ENCODE measurements at places on chromosomes 16 and 17.
A peak's percentile ranks its signal among the peaks of the same experiment; 100 is the strongest.

DNA sequence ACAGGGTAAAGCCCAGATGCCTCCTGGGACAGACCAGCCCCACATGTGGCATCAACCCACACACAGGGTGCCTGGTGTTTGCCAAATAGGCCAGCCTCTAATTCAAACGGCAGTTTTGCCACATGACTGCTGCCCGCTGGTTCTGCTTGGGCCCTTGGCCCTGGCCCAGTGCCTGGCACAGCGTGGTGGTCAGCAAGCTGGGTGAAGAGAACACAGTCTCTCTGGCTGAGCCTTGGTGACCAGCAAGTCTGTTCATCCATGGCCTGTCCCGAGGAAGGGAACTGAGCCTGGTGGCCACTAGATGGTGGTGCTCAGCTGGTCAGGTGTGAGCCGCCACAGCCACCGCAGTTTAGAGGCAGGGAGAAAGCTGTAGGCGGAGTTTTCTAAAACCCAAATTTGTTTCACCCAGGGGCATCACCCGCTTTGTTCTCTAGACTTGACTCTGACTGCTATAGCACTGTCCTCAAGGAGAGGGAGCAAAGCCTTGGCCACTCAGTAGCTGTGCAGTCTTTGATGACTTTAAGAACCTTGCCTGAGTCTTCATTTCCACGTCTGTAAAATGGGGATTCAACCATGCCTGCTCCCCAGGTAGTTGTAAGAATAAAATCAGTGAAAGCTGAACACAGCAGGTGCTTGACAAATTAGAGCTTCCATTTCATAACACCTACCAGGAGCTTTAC lies 4.7 kb upstream of the GFAP start:
- peak; percentile 61 for DNase-seq

DNA sequence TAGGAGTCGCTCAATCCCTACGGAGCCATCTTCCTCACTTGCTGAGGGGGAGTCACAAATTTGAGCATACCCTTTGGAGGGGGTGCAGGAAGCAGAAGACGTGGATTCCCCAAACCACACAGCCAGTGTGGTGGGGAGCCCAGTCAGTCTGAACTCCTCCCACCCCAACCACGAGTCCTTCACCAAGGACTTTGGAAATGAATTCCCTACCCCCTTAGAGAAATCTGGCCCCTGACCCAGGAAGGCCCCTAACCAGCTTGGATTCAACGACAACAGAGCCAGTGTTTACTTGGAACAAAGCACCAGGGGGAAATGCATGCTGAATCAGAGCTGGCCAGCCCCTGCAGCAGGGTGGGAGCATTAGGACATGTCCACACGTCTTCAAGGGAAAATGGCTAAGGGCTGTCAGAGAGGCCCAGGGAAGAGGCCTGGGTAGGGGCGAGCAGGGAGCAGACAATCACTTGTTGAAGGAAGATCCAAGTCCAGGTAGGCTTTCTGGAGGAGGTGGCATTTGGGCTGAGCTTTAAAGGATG lies 5.5 kb upstream of the TMEM92 start:
- no peak for DNase-seq

- peak; percentile 18 for DNase-seq
Measured at GRCh38 chr16:4261557-4262172, 11.2 kb downstream of the TFAP4 start.

DNA sequence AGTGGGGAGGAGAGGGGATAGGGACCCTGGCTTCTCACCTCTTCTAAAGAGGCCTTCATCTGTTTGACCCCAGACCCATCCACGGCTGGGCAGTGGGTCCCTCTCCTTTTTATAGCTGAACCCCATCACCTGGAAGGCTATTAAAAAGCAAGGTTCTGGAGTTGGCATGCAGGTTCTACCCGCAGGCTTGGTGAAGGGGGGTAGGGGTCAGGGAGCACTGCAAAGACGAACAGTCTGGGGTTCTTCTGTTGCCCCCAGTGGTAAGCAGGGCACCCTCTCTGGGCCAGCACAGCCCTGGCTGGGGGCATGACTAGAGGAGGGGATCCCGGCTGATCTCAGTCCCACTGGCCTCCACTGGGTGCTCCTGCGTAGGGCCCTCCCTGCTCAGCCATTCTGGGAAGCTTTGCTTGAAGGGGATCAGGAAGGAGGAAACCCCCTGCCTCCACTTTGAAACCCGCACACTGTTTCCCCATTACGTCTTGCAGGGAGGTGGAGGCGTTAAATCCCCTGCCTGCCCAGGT lies 13.6 kb downstream of the CMIP start:
- DNase-seq = no peak

- no peak for DNase-seq
Measured at GRCh38 chr17:41287050-41287449, 11.6 kb downstream of the KRTAP9-7 start.

- DNase-seq = no peak
Measured at GRCh38 chr16:21161211-21161610, 2.7 kb downstream of the LDAF1 start.

DNA sequence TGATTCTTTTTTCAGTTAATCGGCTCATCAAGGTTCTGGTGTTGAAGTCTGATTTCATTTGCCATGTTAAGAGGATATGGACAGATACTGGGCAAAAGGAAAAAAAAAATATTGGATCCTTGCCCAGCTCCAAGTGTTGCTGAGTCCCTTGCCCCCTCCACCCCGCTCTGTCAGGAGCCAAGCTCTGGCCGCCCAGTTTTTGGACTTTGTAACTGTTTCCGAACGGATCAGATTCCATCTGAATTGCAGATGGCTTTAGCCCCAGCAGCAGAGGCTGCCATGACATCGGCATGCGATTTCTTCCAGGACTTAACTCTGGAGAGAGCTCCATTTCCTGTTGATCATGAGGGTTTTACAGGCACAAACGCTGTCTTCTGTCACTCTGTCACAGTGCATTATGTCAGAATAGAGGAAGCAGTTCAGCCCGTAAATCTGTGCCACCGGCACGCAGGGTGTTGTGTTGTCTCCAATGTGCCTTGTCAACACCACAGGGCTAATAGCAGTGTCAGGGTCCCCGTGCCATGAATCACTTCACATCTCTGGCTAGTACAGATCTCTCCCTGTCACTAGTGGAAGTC lies 615.6 kb downstream of the MAF start:
- DNase-seq = no peak

DNA sequence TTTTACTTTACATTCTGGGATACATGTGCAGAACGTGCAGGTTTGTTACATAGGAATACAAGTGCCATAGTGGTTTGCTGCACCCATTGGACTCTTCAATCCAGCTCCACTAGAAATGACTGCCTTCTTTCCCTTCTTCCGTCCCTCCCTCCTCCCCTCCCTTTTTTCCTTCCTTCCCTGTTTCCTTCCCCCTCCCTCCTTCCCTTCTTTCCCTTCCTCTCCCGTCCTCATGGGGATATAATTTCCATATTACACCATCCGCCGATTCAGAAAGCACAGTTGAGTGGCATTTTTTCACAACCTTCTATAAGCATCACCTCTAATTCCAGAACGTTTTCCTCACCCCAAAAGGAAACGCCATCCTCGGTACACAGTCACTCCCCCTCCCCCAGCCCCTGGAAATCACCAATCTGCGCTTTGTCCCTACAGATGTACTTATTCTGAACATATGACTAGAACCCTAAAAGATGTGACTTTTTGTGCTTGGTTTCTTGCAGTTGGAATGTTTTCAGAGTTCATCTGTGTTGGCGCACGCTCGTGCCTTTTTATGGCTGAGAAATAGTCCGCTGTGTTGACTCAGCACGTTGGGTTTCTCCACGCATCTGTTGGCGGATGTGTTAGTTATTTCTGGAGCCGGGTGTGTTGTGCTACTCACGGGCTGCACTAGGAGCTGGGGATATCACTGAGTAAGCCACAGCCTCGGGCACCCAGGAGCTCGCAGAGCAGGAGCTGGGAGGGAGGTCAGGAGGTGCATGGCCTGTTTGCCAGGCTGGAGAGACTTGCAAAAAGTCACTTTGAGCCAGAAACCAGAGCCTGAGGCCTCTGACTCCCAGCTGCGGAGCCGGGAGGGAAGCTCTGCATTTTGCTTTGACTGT lies 336.4 kb downstream of the SEC14L1 start:
- DNase-seq = no peak

GRCh38 chr17:74128456-74129211 lies 74.8 kb upstream of the RPL38 start:
- no peak for DNase-seq

GRCh38 chr16:27994686-27995085 lies 68.8 kb downstream of the GSG1L start:
- no peak for DNase-seq

- DNase-seq = no peak
Measured at GRCh38 chr17:50569592-50569991, 9.1 kb downstream of the CACNA1G start.

DNA sequence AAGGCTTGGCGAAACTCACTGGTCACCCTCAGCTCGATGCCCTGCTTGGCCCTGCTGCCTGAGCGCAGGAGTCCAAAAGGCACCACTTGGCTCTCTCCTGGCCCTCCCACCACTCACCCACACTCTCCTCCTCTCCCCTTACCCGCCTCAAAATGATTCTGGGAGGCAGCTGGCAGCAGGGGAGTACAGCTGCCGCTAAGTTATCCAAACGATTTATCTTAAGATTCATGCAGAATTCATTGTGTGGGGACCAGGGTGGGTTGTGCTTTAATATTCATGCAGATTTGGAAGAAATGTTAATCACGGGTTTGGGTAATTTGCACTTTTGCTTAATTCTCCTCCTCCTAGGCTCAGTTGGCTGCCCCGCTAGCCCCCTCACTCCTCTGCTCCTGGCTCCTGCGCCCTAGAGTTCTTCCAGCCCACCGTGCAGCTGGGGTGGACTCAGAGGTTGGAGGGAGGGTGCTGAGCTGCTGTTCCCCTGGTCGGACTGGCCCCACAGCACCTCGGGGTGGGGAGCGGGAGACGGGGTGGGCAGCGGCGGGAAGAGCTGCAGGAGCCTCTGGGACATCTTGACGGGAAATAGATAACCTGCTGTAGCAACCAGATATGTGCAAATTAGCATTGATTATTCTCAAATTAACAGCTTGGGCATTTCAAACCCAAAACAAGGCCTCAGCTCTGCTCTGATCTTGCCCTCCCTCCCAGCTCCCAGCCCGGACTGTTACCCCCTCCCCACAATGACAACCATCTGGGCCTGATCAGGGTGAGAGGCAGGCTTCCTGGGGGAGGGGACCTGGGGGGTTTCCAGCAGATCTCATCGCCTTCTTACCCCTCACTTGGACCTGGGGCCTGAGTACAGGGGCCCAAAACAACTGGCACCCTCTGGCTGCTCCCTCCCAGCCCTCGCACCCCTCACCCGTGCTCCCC lies 122.6 kb upstream of the RPL38 start:
- DNase-seq = no peak

GRCh38 chr17:79916991-79917901 lies 78.0 kb upstream of the CBX4 start:
- no peak for DNase-seq

- no peak for DNase-seq
Measured at GRCh38 chr17:31530391-31530985, 139.0 kb downstream of the RAB11FIP4 start.

DNA sequence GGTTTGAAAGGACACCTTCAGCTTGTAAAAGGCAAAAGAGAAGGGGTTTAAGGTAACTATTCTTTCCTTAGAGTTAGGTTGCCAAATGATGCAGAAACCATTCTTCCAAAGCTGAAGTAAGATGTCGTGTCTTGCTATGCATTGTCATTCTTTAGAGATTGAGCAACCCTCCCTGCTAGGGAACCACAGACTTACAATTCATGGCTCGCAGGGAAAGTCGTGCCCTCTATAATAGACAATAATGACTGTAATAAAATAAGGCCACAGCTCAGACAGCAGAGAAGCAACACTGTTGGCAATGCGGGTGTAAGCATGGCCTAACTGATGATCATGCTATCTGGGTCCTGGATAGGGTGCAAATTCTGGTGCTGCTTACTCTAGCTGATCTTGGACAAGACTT lies 129.6 kb upstream of the CDH13 start:
- DNase-seq = no peak

DNA sequence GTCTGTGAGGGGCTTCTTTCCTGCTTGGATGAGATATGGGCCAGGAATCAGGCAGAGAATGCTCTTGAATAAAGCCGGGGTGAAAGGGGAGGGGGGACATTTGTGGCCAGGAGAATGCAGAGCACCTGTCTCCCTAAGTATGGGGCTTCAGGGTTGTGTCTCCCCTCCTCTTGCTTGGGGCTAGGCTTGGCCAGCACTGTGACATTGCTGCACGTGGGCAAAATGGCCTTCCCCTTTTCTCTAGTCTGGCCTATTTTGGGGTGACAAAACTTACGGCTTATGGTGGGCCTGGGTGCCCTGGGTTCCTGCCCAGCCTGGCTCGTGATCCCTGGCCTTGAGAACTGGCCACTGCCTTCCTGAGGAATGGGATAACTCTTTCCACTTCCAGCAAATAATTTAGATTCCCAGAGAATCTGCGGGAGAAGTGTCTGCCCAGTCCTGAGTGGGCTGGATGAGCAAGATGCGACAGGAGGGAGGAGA lies 5.6 kb downstream of the NFE2L1 start:
- no peak for DNase-seq

All from activated CD4-positive, alpha-beta T cell treated with anti-CD3 and anti-CD28 coated beads for 4 hours (primary cell).